ENCODE measurements at places on chromosomes 7 and 10.

- DNase-seq: no peak
These were observed 52.8 kb upstream of the ZPBP start for GRCh38 chr7:50145801-50146338.

DNA sequence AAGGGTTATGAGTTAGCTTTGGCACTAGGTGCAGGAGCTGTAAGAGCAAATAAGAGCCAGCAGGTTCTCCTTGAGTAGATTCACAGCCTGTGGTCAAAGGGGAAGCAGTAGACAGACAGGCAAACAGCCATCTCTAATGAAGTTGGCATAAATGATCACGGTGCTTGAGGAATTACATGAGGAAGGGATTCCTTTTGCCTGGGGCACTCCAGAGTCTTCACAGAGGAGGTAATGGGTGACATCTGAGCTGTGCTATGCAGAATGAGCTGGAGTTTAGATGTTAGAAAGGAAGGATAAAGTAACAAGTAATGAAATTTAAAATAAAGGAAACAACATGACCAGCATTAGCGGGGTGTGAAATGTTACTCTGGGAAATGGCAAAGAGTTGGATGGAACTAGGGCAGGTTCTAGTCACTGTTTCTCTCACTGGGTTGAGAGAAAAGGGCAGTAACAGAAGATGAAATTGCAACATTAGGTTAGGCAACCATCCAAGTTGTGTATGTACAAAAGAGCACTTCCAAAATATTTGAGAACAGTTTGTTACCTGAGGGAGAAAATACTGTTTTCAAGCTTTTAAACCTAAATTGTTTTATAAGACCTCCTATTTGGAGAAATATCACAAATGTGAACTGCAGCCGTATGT, 613.8 kb downstream of the PHTF2 start:
- no peak for DNase-seq

- DNase-seq: no peak
These were observed 60.7 kb upstream of the ZNF746 start for GRCh38 chr7:149558149-149558861.

- no peak for DNase-seq
These were observed 24.1 kb upstream of the ZC3HAV1L start for GRCh38 chr7:139059905-139060304.

GRCh38 chr10:88893611-88894010, 13.6 kb downstream of the STAMBPL1 start:
- DNase-seq: no peak

DNA sequence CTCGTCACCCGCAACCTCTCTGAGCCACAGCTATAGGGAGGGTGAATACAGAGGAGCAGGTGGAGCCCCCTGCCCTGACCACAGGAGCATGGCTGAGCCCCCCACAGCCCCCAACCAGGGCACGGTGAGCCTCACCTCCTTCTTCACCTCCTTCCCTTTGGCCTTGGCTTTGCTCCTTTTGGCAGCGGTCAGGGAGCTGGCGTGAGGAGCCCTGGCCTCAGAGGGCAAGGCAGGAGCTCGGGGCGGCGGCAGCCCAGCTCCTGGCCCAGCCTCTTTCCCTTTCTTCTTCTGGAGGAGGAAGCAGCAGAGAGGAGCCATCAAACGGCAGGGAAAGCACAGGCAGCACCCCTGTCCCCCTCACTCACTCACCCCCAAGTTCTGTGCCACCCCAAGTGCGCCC, 42.2 kb downstream of the SLC29A4 start:
- DNase-seq: no peak

- no peak for DNase-seq
These were observed 2.5 kb upstream of the LFNG start for GRCh38 chr7:2517026-2517425.
